ENCODE measurements at places on chromosomes 2 and 18.
A peak's percentile ranks its signal among the peaks of the same experiment; 100 is the strongest.

DNA sequence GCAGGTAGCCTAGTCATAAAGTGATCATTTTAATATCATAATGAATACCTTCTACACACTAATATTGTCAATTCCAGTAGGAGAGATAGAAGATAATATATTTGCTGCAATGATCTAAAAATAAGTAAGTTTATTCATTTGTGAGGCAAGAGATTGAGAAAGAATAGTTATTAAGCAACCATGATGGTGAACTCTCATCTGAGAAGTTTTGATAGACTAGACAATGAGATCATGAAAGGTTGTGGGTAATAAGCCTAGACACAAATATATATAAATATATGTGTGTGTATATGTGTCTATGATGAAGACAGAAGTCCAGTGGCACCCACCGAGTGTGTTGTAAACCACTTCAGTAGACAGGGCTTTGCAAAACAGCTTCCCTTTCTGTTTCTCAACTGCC lies 181.0 kb upstream of the CHST9 start:
- no peak for DNase-seq

DNA sequence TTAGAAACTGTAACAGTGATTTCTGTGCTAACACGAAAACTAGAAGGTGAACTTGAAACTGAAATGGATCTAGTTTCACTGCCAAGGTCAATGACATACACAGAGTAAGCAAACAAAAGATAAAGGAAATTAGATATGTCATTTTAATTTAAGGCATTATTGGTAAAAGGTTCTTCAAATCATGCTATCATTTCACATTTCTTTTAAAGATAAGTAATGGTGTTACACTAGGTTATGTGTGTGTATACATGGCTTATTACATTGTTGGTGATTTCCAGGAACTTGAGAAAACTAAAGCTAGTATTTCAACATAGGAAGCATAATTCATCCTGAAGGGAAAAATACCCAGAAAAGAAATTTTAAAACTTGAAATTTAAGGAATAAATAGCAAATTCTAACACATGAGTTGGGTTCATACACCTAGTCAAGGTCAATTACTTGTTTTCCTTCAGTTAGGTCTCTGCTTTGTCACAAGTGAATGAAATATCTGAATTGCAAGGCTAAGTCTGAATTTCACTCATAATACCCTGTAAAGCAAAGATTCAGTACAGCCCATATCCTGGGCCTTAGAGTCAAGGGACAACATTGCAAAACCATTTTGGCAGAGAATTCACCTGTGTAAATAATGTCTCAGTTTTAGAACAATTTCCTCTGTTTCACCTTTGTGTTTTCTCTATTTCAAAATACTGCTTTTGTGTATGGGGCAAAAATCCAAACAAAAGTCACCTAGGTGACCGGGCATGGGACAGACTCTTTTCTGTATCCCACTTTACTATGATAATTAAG lies 141.6 kb downstream of the SRBD1 start:
- DNase-seq, result no peak

DNA sequence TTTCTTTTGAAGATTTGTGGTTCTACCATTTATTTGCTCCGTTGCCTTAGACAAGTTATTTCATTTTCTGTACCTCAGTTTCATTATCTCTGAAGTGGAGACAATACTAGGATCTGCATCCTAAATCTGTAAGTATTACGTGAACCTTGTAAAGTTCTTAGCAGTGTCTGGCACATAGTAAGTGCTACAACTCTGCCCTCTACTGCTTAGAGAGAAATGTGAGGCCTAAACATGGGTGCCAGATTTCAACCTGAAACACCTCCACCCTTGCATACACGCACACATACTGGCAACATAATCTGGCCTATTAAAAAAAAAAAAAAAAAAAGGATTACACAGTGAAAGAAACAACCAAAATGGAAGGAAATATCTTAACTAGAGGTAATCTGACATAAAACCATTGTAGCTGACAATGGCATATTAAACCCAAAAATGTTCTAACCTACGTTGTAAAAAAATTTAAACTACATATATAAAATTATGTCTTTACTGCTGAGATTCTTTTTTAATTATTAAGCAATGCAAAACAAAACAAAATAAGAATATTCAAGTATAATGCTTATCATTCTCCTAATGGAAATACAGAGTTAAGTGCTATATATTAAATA lies 132.6 kb downstream of the MAP2 start:
- DNase-seq, result no peak

DNA sequence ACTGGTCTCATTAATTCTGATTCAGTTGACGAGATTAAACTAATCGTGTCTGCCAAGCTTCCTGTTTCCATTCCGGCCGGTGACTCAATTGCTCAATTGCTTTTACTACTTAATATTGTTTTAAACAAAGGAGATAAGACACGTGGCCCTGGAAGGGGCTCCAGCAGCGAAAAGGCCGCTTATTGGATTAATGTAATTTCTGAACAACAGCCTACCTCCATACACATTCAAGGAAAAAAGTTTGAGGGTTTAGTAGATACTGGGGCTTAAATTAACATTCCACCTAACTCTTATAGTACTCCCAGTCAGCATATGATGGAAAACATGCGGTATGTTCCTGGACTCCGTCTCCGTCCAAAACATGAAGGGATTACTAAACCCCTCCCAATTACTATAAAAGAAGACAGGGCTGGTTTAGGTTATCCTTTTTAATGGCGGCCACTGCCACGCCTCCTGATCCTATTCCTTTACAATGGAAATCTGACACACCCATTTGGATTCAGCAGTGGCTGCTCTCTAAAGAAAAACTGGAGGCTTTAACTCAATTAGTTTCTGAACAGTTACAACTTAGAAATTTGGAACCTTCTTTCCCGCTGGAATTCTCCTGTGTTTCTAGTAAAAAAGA lies 27.1 kb downstream of the VPS54 start:
- no peak for DNase-seq

GRCh38 chr2:213679894-213680293 lies 395.6 kb downstream of the SPAG16 start:
- DNase-seq, result no peak

DNA sequence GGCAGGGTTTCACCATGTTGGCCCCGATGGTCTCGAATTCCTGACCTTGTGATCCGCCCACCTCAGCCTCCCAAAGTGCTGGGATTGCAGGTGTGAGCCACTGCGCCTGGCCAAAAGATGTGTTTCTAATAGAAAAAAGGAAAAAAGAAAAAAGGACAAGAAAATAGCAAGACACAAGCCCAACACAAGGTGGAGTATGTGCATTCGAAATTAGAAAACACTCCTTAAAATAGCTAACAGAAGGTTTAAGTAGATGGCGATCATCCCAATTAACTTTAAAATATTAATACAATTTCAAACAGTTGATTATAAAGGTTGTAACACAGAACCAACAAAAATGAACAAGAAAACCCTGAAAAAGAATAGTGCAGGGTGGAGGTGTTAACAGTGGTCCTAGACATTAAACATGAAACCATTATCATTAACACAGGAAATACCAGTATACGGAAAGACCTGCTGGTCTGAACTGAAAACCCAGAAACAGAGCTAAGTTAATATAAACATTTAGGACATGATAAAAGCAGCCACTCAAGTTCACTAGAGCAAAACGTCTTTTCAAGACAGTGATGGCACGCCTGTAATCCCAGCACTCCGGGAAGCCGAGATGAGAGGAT lies 57.9 kb downstream of the HDLBP start:
- no peak for DNase-seq

GRCh38 chr2:136134126-136134525 lies 16.2 kb upstream of the CXCR4 start:
- no peak for DNase-seq

GRCh38 chr2:38751596-38752410 lies 642 bp upstream of the SRSF7 start:
- DNase-seq, result no peak

GRCh38 chr2:25000036-25000435 lies 28.3 kb upstream of the DNAJC27 start:
- no peak for DNase-seq

DNA sequence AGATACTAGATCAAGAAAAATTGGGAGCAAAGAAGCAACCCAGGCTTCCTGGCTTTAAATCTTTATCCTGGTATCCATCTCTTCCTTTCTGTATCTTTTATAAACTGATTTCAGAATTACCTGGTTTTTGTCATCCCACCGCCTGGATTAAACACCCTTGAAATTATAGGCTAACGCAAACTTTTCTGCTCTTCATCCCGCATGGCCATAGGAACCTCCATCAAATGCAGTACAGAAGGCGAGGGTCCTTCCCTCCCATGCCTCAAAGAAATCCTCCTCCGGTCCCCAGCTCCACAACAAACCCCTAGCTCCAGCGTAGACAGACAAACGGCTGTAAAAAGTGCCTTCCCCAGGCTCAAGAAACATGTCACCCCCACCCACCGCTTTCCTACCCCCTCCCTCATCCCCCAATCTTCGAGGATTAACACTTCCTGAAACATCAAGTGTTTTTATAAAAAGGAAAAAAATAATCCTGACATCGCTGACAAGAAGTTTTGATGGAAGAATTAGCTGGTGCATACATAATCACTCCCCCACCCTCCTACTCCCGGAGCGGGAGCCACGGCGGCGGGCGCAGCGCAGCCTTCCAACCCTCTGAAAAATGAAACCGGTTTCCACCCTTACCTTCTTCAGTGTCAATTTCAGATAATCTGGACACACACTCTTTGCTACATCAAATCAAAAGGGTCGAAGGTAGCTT lies 7.6 kb downstream of the DLX1 start:
- no peak for DNase-seq

- DNase-seq, result peak; percentile 34
Measured at GRCh38 chr2:177783835-177784744, 288.5 kb downstream of the PDE11A start.

DNA sequence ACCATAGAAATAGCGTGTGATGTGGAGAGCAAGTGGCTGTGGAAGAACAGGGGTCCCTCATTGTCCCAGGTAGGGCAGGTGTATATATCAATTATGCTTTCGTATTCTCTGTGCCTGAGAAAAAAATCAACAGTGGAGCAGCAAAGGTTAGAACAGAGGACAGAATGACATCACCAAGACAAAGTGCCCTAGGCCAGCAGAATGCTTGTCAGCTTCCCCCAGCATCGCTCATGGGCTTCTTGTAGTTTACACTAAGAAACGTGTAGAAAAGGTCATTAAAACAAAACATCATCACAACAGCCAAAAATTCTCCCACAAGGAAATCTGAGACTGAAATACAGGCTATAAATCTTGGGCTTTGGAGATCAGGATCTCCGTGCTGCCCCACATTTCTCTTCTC lies 288.0 kb downstream of the TDRD15 start:
- DNase-seq, result no peak

GRCh38 chr2:60948161-60948560 lies 66.8 kb downstream of the REL start:
- DNase-seq, result no peak

DNA sequence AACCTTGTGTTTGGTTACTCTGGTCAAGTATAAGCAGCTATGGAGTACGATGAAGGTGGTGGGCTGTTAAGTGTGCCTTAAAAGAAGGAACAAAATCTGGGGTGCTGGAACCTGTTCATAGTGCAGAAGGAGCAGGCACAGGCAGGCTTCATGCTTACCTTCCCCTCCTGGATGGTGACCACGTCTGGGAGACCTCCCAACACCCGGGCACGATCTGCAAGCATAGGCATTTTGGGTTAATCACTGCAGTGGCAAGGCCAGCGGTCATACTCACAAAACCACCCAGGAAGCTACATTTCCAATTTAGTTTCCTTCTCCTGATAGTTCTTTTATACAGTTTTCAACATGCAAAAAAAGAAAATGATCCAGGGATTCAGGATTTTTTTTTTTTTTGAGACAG lies 58.7 kb upstream of the LPIN2 start:
- DNase-seq, result no peak

DNA sequence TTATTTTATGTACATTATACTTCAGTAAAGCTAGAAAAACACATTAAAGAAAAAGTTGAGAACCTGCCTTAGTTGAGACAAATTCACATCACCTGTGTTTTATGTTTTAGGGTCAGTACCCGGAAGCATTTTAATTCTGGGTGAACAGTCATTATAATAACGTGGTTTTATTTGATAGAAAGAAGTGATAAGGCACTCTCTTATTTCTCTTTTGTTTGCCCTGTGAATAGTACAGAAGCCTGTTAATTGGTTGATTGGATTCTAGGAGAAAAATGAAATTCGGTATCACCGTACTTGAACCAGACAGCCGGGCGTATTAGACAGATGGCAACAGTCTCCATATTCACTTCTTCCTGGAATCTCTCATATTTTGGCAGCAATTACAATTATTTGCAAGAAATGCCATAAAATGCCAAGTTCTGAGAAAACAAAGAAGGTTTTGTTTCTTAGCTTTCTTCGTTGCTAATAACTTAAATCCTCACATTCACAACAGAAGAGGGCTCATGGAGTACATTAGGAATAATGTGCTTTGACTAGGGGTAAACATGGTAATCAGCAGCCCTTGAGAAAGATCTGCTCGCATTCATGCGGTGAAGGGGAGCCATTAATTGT lies 168.7 kb upstream of the RASGRP3 start:
- no peak for DNase-seq

DNA sequence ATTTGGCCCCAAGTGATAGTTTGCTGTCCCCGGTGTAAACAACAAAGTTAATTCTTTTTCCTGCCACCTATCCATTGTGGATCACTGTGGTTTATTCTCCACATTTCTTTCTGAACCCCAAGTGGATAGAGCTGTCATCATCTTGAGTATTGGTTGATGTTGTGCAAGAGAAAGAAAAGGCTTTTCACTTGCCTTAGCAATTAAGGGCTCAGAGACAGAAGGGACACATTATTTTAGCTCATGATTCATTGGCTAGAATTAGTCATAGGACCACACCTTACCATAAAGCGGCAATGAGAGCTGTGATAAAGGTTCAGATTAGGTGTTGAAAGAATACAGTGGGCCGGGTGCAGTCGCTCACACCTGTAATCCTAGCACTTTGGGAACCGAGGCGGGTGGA lies 442.1 kb upstream of the DCC start:
- DNase-seq, result no peak

DNA sequence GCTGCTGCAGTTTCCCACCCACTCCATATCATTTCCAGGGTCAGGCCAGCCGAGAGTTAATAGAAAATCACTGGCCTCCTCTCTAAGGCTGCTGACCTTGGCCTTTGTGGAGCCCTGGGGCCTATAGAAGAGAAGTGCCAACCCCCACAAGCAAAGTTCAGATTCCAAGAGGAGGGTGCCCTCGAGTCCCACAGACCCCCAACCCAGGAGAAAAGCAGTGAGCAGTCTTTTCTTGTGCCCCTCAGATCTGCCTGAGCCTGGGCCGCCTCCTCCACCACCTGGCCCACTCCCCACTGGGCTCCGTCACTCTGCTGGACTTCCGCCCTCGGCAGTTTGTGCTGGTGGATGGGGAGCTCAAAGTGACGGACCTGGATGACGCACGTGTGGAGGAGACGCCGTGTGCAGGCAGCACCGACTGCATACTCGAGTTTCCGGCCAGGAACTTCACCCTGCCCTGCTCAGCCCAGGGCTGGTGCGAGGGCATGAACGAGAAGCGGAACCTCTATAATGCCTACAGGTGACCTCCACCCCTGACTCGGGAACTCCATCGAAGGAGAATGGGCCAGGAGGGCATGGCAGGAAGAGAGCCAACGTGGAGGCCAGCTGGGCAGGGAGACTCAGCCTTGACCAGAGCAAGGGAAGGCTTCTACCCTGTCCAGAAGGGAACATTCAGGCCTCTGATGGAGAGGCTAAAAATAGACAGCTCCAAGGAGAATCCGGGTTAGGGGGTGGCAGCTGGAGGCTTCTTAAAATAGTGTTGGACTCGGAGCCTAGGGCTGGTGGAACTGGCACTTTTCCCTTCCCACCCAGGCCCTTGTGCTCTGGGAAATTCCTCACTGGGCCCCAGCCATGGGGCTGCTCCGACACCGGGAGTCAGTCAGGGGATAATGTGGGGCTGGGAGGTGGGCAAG lies 6.2 kb downstream of the PKDCC start:
- DNase-seq, result no peak

Data from lower leg skin (tissue), 4 donors.